ENCODE measurements at places on chromosomes 2 and 18.

DNA sequence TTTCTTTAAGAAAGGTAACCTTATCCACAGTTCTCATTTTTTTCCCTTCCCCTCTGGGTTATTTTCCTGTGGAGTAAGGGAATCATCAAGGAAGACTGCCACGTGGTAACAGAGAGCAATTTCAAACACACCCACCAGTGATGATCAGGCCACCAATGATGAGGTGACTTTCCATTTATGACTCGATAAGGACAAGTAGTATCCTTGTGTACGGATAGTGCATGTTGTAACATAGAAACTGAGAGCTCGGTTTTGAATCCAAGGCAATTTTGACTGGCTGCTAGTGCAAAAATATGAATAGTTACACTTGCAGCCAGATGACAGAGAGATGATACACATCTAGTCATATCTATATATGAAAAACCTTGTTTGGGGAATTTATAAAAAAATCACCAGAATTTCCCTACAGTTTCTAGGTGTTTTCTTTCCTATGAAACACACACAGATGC, 143.6 kb upstream of the TCF4 start:
- no peaks in the 10 kb centered on the region for H3K36me3 ChIP-seq
- no peak overlapping the region for H3K4me3 ChIP-seq
- no peak overlapping the region for H3K27ac ChIP-seq
- no peak for DNase-seq

- peaks cover 7% of the 10 kb centered on the region for H3K36me3 ChIP-seq
- H3K27me3 ChIP-seq = no peaks in the 10 kb centered on the region
- no peak for DNase-seq
- H3K27ac ChIP-seq = no peak overlapping the region
- H3K4me3 ChIP-seq = no peak overlapping the region
These were observed 27.1 kb downstream of the RRM2 start for GRCh38 chr2:10149635-10150034.

GRCh38 chr2:234768608-234769196, 183.1 kb upstream of the SH3BP4 start:
- peaks cover 26% of the 10 kb centered on the region for H3K4me1 ChIP-seq
- no peak for DNase-seq
- H3K4me3 ChIP-seq = no peak overlapping the region
- H3K27me3 ChIP-seq = no peaks in the 10 kb centered on the region
- no peaks in the 10 kb centered on the region for H3K36me3 ChIP-seq

- no peak overlapping the region for H3K27ac ChIP-seq
- peak; percentile 6 for DNase-seq
- H3K27me3 ChIP-seq = no peaks in the 10 kb centered on the region
- H3K36me3 ChIP-seq = no peaks in the 10 kb centered on the region
- H3K4me1 ChIP-seq = no peaks in the 10 kb centered on the region
These were observed 321.9 kb upstream of the GALNT5 start for GRCh38 chr2:156935616-156936015.

DNA sequence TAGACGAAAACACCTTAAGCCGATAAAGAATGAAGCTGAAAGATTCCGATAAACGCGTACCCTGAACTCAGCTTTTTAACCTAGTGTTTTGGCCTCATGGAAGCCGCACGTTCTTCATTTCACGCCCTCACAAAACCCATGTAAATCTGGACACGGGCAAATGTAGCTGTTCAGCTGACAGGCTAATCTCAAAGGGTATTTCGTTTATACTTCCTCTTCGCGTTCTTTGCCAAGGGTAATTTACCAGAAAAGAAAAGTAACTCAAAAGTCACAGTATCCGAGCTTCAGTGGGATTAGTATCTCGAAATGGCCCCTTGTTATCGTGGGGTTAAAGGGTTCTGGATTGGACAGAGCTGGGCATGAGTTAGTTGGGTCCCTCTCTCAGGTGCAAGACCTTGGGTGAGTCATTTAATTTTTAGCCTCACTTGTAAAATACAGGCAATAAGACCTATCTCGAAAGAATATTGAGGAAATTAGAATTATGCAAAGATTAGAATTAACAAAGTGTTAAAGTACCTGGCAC, 22.0 kb upstream of the STPG4 start:
- H3K27me3 ChIP-seq = no peaks in the 10 kb centered on the region
- peak overlapping the region; percentile 100 for H3K27ac ChIP-seq
- no peak for DNase-seq
- no peaks in the 10 kb centered on the region for H3K36me3 ChIP-seq
